Suppressor macrophage (primary cell): ENCODE measurements at places on chromosomes 1 and 21.
A peak's percentile ranks its signal among the peaks of the same experiment; 100 is the strongest.

- no peak for DNase-seq
These were observed 44.3 kb upstream of the ZC3H11B start for GRCh38 chr1:219657186-219657585.

- DNase-seq, result peak; percentile 82
These were observed 165.8 kb upstream of the EDN2 start for GRCh38 chr1:41650028-41650880.

DNA sequence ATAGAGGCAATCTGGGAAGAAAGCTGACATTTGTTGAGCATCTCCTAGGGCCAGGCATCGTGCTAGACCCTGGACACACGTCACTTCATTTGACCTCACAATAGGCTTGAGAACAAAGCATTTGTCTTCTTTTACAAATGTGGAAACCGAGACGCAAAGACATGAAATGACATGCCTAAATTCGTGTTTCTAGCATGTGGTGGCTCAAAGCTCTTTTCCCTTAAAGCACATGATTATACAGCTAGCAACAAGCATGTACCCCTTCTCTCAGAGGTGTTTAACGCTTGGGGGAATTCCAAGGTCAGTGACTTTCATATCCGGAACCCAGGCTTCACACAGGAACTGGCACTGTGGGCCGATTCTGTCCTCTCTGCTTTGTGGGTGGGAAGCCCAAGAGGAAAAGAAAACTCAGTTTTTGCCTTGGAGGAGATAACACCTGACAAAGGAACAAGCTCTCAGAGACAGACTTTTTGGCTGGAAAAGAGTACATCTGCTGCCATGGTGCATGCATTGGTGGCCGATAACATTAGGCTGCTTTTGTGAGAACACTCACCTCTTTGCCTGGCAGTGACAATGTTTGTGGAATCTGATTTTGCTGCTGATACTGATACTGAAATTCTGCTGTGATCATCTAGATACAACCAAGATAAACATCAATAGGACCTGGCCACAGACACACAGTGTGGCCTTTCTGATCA lies 15.4 kb upstream of the CD2 start:
- DNase-seq, result peak; percentile 41

GRCh38 chr1:53462769-53463501 lies 3.7 kb downstream of the DMRTB1 start:
- no peak for DNase-seq
